ENCODE measurements at places on chromosomes 4 and X.

GRCh38 chr4:114601304-114602052 lies 2.9 kb downstream of the UGT8 start:
- no peak for DNase-seq

DNA sequence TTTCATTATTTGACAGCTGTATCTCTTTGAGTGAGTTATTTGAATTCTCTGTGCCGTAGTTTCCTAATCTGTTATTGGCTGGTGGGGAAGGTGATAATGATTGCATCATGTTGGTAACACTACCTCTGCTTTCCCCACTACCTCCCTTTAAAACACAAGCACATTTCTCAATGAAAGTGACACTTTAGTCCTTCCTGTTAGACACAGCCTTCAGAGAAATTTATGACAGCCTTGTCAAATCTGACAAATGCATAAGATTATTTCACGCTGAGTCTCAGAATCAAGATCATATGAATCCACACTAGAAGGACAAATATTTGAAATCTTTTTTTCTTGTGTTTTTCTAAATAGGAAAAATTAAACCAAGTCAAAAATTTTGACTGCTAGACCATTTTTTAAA lies 896.1 kb downstream of the CENPC start:
- no peak for DNase-seq

DNA sequence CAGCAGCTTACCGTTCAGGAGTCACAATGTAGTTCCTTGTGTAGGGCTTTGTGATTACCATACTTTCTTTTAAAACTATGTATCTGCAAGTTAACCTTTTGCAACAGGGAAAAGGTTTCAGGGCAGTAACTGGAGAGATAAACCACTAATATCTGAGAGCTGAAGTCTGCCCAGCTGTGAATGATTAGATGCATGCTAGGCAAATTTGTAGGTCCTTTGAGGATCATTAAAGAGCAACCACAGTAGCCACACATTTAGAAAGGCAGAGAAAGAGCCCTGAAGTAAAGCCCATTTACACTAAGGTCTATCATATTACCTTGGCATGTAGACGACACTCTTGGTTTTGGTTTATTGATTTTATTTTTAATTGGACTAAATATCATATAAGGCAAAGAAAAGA lies 60.0 kb downstream of the ATP8A1 start:
- no peak for DNase-seq

- no peak for DNase-seq
These were observed 95.7 kb upstream of the IQCM start for GRCh38 chr4:149911354-149911753.

DNA sequence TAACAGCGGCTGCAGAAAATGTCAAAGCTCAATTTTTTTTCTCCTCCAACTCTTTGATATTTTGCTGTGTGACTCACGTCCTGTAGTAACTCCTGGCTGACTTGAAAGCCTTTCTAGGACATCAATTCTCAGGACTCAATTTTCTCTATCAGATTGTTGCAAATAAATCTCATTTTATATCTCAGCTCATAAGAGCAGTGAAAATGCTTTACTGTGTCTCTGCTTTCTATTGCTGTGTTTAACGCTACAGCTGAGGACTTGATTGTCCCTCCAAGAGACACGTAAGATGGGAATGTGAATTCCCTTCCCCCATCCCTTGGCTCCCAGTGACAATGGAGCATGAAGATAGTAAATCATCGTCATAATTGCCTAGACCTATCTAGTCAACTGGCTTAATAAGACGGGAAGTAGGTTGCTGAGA lies 20.5 kb upstream of the CBR4 start:
- no peak for DNase-seq

DNA sequence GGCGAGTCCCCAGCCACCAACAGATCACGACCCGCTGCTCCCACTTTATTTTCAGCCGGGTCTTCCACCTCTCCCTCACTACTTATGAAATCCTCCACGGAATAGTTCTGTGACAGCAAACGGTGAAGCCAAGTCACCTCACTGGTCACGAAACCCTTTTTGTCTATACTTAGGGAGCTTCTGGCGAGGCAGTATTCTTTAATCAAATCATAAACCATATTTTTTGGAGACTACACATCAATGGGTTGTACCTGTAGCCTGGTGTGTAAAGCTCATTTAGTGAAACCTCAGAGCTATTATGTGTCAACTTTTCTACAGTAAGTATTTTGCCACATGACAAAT lies 809 bp upstream of the H2AZ1 start:
- DNase-seq = no peak

GRCh38 chrX:155086202-155086840 lies 15.0 kb downstream of the BRCC3 start:
- no peak for DNase-seq

- no peak for DNase-seq
These were observed 98.3 kb upstream of the GALNTL6 start for GRCh38 chr4:171714791-171715454.

DNA sequence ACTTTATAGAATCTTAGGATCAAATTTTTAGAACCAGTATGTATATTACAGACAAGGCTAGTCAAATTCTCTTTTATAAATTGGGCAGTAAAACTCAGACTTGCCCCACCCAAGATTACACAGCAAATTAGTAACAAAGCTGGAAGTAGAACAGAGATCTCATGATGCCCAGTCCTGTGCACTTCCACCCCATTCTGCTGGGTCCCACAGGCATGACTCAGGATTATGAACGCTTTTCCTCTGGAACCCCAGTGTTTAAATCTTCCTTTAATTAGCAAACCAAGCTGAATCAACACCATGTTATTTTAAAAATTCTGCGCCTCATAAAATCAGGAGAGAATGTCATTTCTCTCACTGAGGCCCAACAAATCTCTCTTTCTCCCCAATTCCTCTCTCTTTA lies 1.5 kb upstream of the IL13RA2 start:
- DNase-seq = no peak

- no peak for DNase-seq
These were observed 8.9 kb downstream of the CLCN4 start for GRCh38 chrX:10165580-10166247.

GRCh38 chrX:12526306-12526705 lies 264.9 kb upstream of the PRPS2 start:
- DNase-seq = no peak

- DNase-seq = no peak
These were observed 30.1 kb downstream of the SPATA18 start for GRCh38 chr4:52081216-52081615.

GRCh38 chrX:132227383-132228112 lies 8.3 kb upstream of the RAP2C start:
- no peak for DNase-seq

GRCh38 chr4:101145021-101145420 lies 202.3 kb downstream of the PPP3CA start:
- no peak for DNase-seq

Data from activated CD8-positive, alpha-beta memory T cell treated with anti-CD3 and anti-CD28 coated beads for 1 hour (primary cell).